ENCODE measurements at places on chromosomes 3 and 15.

- DNase-seq: no peak
Observed at GRCh38 chr3:114542359-114542758, 248.5 kb downstream of the TIGIT start.

GRCh38 chr15:40058476-40059140 lies 19.6 kb upstream of the SRP14 start:
- no peak for DNase-seq

DNA sequence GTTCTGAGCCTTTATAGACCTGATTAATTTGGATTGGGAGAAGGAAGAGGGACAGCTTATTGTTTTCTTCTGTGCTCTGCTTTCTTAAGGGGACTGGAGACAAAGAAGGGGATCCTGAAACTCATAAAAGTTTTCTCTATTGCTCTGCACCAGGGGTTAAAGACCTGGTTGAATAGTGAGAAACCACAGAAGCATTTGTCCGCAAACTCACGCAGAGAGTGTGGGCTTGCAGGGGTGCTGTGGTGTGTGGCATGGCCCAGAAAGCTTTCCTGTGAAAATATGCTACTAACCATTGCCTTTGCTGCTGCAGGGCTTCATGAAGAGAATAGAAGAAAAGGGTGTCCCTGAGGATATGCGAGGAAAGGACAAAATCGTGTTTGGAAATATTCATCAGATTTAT lies 73.1 kb upstream of the UMPS start:
- no peak for DNase-seq

DNA sequence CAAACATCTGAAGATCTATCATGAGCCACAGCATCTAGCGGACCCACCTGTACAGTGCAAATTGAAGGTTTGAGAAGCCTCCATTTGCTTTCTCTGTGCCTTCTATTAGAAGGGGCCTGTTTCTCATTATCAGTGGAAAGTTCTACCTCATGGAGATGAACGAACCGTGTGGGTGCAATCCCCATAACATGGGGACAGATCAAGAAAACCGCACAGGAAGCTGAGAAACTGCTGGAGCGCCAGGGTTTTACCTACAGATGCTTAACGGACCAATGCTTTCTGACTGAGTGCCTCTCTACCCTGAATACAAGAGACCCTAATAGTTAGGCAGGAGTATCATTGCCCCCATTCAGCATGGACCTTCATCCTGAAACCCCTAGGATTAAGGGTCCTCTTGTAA lies 53.5 kb downstream of the CYP19A1 start:
- no peak for DNase-seq

- DNase-seq: peak; percentile 58
Observed at GRCh38 chr3:184727357-184728009, 15.6 kb upstream of the MAGEF1 start.

GRCh38 chr3:159620281-159620680 lies 368.4 kb upstream of the IL12A start:
- DNase-seq: no peak

DNA sequence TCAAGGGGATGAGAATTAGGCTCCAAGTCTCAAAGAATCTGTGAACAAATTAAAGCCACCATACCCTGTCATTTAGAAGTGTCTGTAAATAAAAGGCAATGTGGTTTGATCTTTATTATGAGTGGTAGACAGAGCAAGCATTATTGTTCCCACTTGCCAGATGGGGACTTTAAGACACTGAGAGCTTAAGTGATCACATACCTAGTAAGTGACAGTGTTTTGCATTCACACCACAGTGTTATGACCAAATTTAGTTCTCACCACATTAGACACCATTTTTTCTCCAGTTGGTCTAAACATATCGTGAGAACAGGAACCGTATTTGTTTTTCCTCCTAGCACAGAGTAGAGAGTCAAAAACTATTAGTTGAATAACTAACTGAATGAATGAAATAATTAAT lies 13.2 kb upstream of the ZBED2 start:
- no peak for DNase-seq

DNA sequence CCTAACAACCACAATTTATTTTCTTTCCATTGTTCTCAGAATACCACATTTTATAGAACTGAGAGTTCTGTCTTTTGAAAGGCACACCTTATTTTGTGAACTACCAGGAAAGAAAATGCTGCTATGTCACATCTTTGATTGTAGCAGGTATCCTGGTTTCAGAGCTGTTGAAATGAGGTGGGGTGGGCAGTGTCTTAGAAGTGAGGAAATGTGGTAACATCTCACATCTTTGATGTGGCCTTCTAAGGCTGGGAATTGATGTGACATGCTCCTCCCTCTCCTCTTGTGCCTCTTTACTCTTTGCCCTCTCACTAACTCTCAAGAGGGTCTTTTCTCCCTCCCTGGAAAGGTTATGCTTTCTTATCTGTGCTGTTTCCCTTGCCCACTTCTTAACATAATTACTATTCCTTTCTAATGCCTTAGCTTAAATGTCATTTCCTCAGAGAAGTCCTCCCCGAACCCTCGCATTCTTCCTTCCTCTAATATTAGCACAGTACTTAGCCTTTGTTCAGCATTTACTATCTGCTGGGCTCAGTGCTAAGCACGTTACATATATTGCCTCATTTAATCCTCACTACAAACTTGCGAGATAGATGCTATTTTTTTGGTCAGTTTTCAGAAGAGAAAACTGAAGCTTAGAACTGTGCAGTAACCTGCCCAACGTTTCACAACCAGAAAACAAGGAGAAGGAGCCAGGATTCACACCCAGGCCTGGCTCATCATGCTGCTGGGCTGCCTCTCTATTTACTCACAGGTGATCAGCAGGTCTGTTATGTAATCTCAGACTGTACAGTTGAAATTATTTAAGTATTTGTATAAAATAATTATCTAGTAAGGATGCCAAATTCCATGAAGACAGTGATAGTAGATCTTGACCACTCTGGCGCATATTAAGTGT lies 24.0 kb upstream of the SPTSSB start:
- DNase-seq: no peak

- peak; percentile 26 for DNase-seq
Observed at GRCh38 chr15:70768257-70768883, 5.0 kb upstream of the UACA start.

DNA sequence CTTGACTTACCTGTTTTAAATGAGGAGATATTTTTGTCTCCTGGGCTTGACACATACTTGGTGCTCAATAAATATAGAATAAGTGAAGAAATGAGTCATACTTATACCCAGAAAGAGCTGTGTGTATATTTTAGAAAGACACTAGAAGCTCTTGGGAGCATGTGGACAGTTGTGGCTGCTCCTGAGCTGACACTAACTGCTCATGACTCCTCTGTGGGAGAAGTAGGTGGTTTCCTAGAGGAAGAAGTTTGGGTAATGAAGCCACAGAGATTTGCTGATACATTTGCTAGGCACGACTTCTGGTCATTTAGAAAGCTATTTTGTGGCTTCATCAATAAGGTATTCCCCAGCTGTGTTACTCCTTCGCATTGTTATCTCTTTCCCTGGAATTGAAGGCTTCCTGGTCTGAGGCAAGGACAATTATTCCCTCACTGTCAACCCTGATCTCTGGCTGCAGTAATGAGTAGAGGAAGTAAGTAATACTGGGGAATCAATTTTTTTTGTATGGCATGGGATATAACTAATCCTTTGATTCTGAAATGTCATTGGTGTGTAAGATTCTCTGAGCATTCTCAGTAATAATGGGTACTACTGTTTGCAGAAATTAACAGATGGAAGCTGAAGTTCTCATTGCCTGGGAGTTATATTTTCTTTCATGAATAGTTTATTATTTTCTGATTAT lies 79.6 kb upstream of the DCBLD2 start:
- peak; percentile 61 for DNase-seq

- DNase-seq: peak; percentile 10
Observed at GRCh38 chr3:184662187-184662586, 49.7 kb downstream of the MAGEF1 start.

DNA sequence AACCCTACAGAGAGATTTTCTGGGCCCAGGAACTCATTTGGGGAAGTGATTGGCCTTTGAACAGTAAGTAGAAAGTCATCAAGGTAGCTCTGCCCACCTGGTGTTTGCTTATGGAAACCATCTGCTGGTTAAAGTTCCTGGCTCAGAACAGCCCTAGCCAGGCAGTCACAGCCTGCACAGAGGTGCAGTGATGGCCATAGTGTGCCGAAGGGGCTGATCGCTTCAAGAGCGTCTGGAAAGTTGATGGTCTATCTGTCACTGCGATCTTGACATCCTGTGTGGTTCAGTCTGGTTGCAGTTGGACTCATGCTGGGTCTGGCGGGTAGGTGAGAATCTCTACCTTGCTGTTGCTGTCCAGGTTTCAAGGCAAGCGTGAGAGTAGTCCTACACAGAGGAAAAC lies 151.6 kb downstream of the SLCO3A1 start:
- no peak for DNase-seq

GRCh38 chr15:69939513-69940440 lies 157.9 kb downstream of the TLE3 start:
- no peak for DNase-seq

DNA sequence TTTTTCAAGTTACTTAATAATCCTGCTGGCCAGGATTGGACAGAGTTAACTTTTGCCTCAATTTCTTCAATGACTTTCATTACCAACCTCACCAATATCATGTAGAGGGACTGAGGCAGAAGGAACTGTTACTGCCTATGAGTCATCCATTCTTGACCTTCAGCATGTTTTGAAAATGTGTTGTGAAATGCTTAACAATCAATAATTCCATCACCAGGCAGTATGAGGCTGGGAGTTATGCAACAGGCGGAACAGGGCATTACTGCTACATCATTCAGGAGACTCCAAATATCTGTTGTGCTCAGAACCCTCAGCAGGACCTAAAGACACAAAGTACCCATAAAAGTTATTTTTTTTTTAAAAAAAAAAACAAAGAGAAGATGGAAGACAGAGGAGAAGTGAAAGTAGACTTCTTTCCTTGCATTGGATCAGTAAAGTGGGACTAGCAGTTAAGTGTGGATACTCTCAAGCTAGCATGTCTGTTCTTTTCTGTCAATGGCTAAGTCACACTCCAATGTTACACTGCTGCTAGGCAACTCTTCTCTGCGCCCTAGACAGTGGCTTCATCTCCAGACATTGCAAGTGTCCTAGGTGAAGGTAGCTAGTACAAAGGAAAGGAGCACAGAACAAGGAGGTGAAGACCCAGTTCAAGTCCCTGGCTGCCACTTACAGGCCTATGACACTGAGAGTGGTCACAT lies 184.9 kb upstream of the LPP start:
- DNase-seq: no peak

DNA sequence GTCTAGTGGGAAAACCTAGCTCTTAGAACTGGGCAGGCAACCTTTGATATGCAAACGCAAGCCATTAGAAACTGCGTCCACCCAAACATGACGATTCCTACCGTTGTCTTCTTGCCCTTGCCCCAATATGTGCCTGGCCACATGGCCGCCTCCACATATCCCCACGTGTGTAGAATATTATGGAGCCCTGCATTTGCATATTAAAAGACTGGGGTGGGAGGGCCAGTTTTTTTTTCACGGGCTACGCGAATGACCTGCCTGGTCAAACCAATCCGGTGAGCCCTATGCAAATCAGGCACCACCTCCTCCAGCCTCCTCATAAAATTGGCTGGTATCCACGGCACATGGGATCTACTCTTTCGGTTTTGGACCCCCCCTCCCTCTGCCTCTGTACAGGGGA lies 381.0 kb upstream of the RGMA start:
- no peak for DNase-seq

Data from NCI-H226 (cell line).